Urinary bladder (tissue), 4 donors: ENCODE measurements at places on chromosomes 7 and 10. TPM values are rescaled to one million over a fixed set of nuclear protein-coding genes. Genes with fewer than 3 reads are reported as not detected.

DNA sequence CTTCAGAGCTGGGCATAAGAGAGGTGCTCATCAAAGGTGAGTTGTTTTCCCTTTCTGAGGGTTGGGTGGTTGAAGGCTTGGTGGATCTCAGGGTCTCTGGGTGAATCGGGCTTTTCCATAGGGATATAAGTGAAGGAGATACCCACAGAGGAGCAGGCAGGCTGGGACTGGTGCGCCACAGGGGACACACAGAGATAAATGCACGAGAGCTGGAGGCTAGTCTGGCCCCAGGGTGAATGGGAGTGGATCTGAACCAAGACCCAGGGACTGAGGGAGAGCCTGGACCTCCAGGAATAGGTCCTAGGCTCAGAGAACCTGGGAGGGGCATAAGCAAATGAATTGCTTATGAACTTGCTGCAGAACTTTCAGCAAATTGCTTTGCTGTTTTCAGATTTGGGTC is 61.5 kb downstream of the LRRC18 start:
- no peak for DNase-seq

DNA sequence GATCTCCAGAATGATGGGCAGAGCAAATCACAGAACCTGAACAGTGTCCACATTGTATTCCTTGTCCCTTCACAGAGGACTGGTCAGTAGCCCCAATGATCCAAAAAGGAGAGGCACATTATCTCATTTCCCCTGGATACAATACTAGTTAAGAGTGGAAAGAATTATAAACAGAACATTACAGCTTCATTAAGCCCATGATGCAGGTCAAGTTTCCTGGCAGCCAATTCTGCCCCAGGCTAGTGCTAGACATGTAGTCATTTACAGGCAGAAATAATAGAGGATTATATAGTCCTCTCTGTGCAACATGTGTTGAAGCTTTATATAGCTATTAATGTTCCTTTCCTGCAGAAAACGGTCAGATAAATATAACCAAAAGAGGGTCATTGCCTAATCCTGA is 124.3 kb upstream of the WNT16 start:
- DNase-seq = no peak

- DNase-seq = no peak
These were observed 35.4 kb downstream of the ADAP1 start for GRCh38 chr7:919114-919442.

DNA sequence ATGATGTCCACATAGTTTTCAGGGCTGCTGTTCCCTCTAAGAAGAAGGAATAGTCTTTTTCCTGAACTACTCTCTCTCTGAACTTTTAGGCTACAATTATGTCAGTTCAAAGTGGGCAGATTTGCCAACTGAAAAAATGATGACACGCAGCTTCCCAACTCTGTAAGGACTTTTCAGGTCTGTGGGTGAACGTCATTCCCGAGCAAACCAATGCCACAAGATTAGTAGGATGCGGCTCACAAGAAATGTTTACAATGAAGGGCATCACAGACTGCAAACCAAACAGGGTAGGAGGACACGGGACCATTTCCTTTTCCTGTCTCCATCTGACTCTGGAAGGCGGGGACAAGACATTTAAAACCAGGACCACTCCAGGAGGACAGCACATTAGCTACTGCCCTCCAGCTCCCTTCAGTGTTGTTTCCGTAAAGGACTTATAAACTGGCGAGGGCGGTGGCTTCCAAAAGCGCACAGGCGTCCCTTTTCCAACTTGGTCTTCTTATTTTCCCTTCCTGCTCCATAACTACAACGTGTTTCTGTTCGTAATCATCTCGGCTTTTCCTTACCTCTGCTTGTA is 539 bp upstream of the MKLN1 start:
- peak; percentile 23 for DNase-seq

- no peak for DNase-seq
These were observed 98.5 kb downstream of the TPST1 start for GRCh38 chr7:66303454-66304155.

- no peak for DNase-seq
These were observed 206.6 kb downstream of the SKAP2 start for GRCh38 chr7:26657686-26658388.

GRCh38 chr10:17122726-17123661 is 6.6 kb downstream of the CUBN start:
- no peak for DNase-seq

DNA sequence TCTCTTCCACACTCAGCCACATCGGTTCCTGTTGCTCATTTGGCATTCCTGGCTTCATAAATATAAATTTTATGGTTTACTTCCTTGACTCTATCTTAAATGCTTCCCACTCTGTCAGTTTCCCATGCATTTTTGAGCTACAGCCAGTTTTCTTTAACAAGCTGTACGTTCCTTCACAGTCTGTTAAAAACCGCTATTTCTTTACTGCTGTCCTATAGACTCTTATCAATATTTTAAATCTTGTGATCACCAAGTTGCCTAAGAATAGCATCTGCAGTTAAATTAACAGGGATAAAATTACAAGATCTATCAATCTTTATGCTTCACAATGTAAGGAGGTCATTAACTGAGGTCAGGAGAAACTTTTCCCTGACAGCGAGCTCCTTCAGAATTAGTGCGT is 103.1 kb upstream of the RHOBTB1 start:
- peak; percentile 46 for DNase-seq

DNA sequence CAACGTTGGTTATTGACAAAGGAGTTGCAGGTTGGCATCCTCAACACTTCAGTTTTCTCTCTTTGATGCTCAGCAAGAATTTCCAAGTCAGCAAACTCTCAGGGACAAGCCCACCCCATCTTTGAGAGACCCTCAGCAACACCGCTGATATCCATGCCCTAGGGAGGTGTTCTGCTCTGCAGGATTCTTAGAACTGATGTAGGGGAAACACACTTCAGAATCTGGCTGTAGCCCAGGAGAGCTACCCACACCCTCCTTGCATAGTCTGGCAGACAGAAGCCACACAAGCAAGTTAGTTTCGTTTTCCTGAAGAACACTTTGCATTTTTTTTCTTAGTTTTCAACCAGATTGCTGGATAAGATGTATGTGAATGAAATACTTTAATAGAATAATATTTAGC is 822 bp downstream of the SAMD9L start:
- no peak for DNase-seq

DNA sequence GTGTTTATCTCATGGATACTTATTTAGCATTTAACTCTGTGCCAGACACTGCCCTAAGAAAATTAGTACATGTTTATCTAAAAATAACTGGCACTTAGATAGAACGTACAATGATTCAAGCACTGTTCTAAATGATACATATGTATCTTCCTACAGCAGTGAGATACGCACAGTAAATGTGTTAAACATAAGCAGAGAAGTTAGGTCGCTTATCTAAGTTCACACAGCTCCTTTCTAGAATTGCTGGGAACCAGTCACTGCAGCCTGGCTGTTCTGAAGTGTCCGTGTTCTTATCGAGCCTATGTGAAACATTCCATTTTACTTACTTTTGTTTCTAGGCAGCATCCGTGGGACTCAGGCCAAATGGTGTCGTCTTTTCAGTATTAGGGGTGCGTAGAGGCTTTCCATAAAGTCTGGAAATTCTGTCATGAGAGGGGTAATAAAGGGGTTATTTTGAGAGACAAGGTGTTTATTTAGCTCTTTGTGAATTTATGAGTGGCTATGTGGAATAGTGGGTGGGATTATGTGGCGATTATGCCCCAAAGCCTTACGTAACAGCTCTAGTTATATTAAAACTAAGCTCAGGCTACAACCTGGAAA is 186.9 kb downstream of the SND1 start:
- DNase-seq = no peak

GRCh38 chr10:57627642-57628178 is 640.0 kb downstream of the IPMK start:
- no peak for DNase-seq

DNA sequence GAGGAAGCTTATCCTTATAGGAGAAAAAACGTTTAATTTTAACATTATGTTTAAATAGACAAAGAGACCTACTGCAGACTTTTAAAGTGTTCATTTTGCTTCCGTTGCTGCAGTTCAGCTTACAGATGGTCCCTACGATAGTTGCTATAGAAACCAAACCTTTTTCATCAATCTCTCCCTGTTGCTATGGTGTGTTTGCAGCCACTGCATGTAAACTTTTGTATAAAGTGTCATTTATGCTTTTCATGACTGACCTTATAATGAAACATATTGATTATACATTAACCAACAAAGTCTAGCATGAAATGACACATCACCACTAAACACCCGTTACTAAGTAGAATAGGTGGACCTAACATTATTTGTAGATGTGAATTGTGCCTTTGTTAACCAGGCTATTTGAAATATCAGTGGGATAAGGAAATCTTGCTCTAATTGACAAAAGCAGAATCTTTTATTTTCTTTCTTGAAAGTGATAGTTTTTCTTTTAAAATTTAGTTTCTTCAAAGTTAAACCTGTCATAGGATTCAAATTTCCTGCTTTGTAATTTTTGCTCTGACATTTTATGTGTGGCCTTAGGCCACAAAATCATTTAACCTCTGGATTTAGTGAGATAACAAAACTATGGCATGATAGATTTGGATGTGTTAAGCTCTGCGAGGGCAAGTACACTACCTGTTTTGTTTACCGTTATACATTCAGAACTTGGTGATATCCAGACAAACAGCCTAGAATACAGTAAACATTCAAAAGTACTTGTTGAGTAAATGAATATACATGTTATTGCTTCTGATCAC is 64.0 kb downstream of the CACNB2 start:
- DNase-seq = peak; percentile 41

- no peak for DNase-seq
These were observed 512.9 kb downstream of the ATRNL1 start for GRCh38 chr10:115606086-115606485.

DNA sequence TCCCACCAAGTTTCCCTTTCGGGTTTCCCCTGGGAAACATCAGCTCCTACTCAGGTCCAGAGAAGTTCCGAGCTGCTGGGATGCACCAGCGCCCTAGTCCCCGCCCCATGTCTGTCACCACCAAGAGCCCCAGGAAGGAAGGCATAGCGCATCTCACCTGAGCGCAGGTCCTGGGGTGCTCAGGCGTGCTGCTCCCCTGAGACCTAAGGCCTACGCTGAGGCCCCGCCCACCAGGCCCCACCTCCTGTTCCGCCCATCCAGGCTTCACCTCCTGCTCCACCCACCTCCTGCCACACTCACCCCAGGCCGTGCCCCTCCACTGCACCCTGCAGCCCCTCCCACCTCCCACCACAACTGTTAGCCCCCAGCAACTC is 1.2 kb upstream of the TFR2 start:
- DNase-seq = no peak

DNA sequence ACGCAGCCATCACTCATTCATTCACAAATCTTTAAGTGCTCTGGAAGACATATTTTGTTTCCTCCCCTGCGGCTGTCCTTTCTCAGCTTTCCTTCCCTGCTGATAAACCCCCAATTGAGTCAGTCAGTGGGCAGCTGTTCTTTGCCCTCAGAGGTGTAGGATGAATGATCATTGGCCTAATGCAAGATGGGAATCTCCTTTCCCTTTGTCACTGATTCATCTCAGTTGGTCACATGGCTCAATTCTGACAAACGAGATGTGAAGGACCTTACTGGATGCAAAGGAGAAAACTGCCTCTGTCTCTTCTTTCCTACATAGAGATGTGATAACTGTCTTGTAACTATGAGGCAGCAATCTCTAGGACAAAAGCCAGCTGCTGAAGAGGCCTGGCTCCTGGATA is 44.6 kb downstream of the COL28A1 start:
- DNase-seq = no peak

GRCh38 chr10:22368402-22368801 is 23.1 kb downstream of the SPAG6 start:
- DNase-seq = no peak

DNA sequence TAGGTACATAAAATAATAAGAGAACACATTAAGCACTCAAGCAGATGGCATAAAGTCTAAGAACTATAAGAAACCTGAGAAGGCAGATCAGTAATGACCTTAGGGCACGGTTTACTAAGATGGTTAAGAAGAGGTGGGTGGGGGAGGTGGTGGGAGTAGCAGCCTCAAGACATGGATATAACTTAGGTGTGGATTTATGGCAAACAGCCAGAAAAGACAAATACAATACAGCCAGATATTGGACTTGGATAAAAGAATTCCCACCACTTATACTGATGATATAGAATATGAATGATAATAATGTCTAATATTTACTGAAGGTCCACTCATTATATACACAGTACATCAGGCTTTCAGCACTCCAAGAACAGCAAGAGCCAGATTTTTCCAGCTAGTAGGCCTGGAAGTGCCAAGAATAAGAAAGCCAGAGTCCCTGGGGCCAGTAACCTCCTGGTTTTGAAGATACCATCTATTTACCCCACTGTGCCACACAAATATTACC is 11.9 kb downstream of the DPY19L1 start:
- DNase-seq = no peak

DNA sequence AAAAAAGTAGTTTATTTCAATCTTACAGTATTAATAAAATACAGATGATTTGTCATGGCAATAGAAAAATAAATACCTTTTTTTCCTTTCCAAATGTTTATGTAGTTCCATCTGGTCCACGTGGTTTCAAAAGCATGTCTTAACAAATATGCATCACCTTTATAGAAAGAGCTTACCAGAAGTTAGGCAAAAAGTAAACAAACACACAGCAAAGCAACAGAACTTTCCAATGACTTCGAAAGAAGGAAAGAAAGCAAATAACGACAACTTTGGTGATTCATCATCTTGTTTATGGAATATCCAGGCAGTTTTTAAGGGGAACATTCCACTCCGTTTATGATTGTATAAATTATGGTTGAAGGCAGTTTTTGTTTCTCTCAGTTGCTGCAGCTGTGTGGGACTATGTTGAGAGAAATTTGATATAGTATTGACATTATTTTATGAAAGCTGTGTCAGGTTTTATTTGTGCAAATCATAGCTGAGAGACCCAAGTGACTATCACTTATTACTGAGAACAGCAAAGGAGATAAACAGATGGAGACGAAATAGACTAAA is 203.1 kb downstream of the CDC14C start:
- DNase-seq = no peak

GRCh38 chr7:155312633-155313032 is 15.0 kb downstream of the INSIG1 start:
- no peak for DNase-seq

DNA sequence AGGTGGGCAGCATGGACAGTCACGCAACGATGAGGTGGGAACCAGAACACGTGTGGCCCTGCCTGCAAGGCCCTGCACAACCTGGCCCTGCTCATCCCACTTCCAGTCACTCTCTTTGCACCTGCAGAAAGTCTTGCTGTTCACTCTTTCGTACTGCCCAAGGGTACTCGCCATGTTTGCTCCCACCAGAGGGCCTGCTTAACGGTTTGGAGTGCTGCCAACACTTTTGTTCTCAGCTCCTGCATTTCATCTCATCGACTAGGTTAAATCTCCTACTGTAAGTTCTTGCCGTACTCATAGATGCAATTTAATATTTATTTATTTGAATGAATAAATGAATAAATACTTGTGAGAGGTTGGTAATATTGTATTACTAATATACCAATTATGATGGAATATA is 315.3 kb downstream of the SDK1 start:
- DNase-seq = no peak

GRCh38 chr10:24385776-24386175 is 176.8 kb downstream of the KIAA1217 start:
- DNase-seq = no peak

- DNase-seq = no peak
These were observed 36.7 kb downstream of the NKX2-3 start for GRCh38 chr10:99569253-99569939.

Gene KCNIP2
- 2.4 TPM for total RNA-seq

Gene STEAP2
- 31.4 TPM for total RNA-seq

Gene TEX36
- total RNA-seq = not detected

Gene PSAP
- 424 TPM for total RNA-seq

Gene GTPBP10
- total RNA-seq = 32.9 TPM

Gene AKR1C4
- total RNA-seq = not detected

Gene NKX1-2
- not detected for total RNA-seq

Gene HOXA13
- total RNA-seq = 43.2 TPM

Gene SHOC2
- total RNA-seq = 109 TPM

Gene CNPY1
- total RNA-seq = 0.32 TPM
